ENCODE measurements at places on chromosomes 12 and 14. TPM values are rescaled to one million over a fixed set of nuclear protein-coding genes. Genes with fewer than 3 reads are reported as not detected.

DNA sequence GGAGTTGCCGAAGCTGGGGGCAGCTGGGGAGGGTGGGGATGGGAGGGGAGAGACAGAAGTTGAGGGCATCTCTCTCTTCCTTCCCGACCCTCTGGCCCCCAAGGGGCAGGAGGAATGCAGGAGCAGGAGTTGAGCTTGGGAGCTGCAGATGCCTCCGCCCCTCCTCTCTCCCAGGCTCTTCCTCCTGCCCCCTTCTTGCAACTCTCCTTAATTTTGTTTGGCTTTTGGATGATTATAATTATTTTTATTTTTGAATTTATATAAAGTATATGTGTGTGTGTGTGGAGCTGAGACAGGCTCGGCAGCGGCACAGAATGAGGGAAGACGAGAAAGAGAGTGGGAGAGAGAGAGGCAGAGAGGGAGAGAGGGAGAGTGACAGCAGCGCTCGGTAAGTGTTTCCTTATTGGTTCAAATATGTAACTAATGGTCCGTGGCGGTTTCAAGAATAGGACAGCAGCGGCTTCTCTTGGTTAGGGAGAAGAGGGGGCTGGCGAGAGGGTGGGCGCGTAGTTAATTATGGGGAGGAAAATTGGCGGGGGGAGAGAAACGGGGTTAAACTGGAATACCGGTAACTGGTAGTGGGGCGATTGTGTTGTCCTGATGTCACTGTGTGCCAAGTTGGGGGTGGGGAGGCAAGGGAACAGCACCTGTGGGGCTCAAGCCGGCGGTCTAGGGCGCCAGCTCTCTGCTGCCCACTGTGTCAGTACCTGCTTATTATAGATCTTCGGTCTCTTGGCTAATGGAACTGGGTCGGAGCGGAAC, 8.4 kb downstream of the HOXC8 start:
- peaks cover 14% of the 10 kb centered on the region for H3K4me1 ChIP-seq
- peak overlapping the region; percentile 98 for H3K27ac ChIP-seq
- no peaks in the 10 kb centered on the region for H3K36me3 ChIP-seq
- H3K4me3 ChIP-seq: peak overlapping the region; percentile 69
- DNase-seq: no peak
- no peaks in the 10 kb centered on the region for H3K27me3 ChIP-seq

DNA sequence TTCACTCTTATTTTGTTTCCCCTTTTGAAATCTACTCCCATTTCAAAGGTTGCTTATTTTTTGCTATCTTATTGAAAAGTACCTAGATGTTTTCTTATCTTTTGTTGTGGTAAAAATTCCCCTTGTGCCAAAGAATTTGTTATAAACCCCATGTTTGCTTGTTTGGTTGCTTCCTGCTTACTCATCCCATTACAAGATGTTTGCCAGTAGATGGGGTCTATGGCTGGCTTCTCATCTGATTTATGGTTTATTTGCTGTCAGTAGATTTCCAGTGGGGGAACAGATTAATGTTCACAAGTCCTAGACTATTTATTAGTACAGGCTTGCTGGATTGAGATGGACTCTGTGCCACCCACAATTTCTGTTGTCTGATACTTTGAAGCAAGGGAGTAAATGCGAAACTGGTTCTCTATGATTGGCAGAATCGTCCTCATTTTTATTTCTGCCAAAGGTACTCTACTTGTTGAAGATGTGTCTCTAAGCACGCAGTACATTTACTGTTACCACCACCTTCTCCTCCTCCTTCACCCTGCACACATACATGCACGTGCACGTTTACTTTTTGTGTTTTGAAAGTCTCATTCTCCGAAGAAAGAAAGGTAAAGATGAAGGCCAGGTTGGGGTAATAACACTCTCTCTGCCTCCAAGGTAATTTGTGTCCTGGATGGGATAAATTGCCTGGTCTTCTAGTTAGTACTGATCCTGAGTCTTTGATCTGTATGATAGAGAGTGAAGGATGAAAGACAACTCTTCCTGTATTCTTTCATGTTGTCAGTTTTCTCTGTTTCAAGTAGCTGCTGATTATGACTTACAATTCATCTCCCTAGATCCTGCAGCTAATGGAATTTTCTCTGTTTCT, 117.2 kb upstream of the ATP2B1 start:
- H3K27me3 ChIP-seq: no peaks in the 10 kb centered on the region
- H3K4me1 ChIP-seq: no peaks in the 10 kb centered on the region
- H3K27ac ChIP-seq: no peak overlapping the region
- H3K36me3 ChIP-seq: no peaks in the 10 kb centered on the region

DNA sequence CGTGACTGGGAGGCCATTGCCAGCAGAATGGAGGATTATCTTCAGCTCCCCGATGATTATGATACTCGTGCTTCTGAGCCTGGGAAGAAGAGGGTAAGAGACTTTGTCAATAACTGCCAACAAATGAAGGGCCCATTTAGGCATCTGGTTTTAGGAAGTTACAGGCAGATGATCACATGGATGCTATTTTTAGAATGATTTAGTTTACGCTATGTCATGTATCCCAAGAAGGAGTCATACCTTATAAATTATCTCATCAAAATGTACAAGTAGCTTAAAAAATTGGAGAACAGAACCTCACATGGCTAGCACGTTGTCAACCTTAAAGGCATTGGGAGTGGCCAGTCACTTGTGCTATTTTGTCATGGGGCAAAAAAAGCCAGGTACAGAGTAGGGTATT, 46.7 kb downstream of the PROX2 start:
- H3K27me3 ChIP-seq: no peaks in the 10 kb centered on the region
- no peaks in the 10 kb centered on the region for H3K4me1 ChIP-seq
- no peak overlapping the region for H3K4me3 ChIP-seq
- DNase-seq: no peak

- DNase-seq: no peak
- H3K27me3 ChIP-seq: no peaks in the 10 kb centered on the region
- no peak overlapping the region for H3K4me3 ChIP-seq
- no peaks in the 10 kb centered on the region for H3K4me1 ChIP-seq
- H3K27ac ChIP-seq: no peak overlapping the region
- H3K36me3 ChIP-seq: no peaks in the 10 kb centered on the region
Observed at GRCh38 chr14:36339816-36340215, 19.4 kb upstream of the MBIP start.

- no peaks in the 10 kb centered on the region for H3K36me3 ChIP-seq
- H3K27ac ChIP-seq: no peak overlapping the region
- H3K27me3 ChIP-seq: no peaks in the 10 kb centered on the region
- no peak overlapping the region for H3K4me3 ChIP-seq
- no peaks in the 10 kb centered on the region for H3K4me1 ChIP-seq
Observed at GRCh38 chr12:118921761-118922160, 59.6 kb upstream of the SRRM4 start.

- H3K4me3 ChIP-seq: no peak overlapping the region
- peaks cover 10% of the 10 kb centered on the region for H3K36me3 ChIP-seq
- no peak overlapping the region for H3K27ac ChIP-seq
- peaks cover 40% of the 10 kb centered on the region for H3K4me1 ChIP-seq
Observed at GRCh38 chr14:92556255-92556741, 42.7 kb downstream of the RIN3 start.

DNA sequence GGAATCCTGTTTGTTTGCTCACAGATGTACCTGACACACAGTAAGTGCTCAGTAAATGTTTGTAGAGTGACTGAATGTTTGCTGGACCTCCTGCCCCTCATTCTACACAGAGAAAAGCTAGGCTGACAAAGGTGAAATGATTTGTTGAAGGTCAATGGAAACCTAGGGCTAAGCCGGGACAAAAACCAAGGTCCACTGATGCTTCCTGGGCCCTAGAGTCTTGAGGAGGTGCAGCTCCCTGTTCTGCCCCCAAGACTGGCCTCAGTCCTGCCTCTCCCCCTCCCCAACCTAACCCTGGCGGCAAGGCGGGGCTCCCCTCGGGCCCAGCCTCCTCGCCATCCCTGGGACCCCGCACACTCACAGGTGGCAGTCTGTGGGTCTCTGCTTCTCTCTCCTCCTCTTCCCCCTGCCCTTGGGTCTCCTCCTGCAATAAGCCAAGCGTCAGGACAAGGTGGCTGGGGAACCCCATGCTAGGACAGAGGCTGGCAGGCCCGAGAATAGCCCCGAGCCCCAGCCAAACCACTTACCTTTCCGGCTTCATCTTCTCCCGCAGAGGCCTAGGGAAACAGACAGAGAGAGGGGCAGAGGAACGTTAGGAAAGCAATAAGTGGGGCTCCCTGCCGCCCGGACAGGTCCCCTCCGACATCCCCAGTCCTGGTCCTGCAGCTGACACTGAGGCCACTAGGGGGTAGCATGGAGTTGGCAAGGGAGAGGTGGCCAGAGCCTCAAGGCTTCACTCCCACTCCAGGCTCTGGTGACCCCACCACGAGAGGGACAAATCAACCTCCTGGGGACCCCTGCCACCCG, 9.3 kb downstream of the PGF start:
- peak; percentile 37 for DNase-seq
- no peaks in the 10 kb centered on the region for H3K27me3 ChIP-seq
- H3K4me3 ChIP-seq: peak overlapping the region; percentile 53

GRCh38 chr14:104003616-104004015, 61.3 kb upstream of the RD3L start:
- H3K36me3 ChIP-seq: no peaks in the 10 kb centered on the region
- H3K27me3 ChIP-seq: no peaks in the 10 kb centered on the region
- H3K4me1 ChIP-seq: no peaks in the 10 kb centered on the region
- DNase-seq: no peak

- no peak for DNase-seq
- no peaks in the 10 kb centered on the region for H3K36me3 ChIP-seq
- no peak overlapping the region for H3K4me3 ChIP-seq
- H3K27me3 ChIP-seq: no peaks in the 10 kb centered on the region
- no peaks in the 10 kb centered on the region for H3K4me1 ChIP-seq
Observed at GRCh38 chr14:79057333-79057732, 887.2 kb downstream of the NRXN3 start.

- no peak overlapping the region for H3K27ac ChIP-seq
- H3K4me3 ChIP-seq: no peak overlapping the region
- H3K36me3 ChIP-seq: no peaks in the 10 kb centered on the region
- DNase-seq: no peak
Observed at GRCh38 chr14:103450416-103450815, 65.2 kb downstream of the MARK3 start.

DNA sequence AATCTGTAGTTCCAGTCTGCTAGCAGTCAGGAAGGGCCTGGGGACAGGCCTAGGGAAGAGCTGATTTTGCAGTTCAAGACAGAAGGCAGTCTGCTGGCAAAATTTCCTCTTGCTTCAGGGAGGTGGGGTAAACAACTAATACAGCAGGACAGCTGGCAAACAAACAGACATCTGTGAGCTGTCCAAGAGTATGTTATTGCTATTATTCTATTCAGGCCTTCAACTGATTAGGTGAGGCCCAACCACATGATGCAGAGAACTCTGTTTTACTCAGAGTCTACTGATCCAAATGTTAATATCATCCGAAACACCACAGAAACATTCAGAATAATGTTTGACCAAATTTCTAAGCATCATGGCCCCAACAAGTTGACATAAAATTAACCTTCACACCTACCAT, 161.0 kb upstream of the E2F7 start:
- H3K36me3 ChIP-seq: no peaks in the 10 kb centered on the region
- H3K27me3 ChIP-seq: no peaks in the 10 kb centered on the region
- peaks cover 16% of the 10 kb centered on the region for H3K4me1 ChIP-seq

GRCh38 chr12:63351370-63351769, 200.4 kb upstream of the AVPR1A start:
- no peak overlapping the region for H3K4me3 ChIP-seq
- no peak for DNase-seq
- no peak overlapping the region for H3K27ac ChIP-seq

DNA sequence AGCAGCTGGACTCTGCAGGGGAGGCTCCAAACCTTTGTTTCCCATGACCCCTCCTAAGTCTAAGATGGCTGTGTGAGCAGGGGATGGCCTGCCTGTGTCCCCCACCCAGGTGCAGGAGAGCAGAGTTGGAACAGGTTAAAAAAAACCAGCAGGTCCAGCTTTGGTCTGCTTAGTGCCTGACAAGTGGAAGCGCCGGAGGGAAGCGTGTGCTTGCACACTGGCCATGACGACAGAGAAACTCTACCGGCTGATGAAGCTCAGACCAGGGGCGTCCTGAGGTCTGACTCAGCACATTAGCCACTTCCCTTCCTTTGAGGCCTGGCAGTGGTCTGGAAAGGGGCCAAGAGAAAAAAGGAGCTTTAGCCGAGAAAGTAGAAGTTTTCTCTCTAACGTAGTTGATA, 280.1 kb downstream of the VRK1 start:
- H3K4me1 ChIP-seq: no peaks in the 10 kb centered on the region
- no peaks in the 10 kb centered on the region for H3K36me3 ChIP-seq
- H3K4me3 ChIP-seq: no peak overlapping the region
- no peaks in the 10 kb centered on the region for H3K27me3 ChIP-seq
- no peak for DNase-seq

DNA sequence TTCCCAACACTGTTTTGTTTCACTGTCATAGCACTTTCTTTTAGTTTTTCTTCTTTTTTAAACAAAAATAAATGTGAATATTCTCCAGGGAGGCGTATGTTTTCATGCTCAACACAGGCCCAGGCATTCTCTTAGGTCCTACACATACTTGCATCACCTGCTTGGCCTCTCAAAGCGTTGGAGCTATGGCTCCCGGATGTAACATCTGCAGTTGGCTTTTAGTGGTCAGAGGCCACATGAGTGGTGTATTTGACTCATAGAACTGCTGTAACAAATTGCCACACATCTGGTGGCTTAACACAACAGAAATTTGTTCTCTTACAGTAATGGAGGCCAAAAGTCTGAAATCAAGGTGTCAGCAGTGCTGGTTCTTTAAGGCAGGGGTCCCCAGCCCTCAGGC, 44.6 kb upstream of the VRK1 start:
- no peaks in the 10 kb centered on the region for H3K27me3 ChIP-seq
- H3K27ac ChIP-seq: no peak overlapping the region

DNA sequence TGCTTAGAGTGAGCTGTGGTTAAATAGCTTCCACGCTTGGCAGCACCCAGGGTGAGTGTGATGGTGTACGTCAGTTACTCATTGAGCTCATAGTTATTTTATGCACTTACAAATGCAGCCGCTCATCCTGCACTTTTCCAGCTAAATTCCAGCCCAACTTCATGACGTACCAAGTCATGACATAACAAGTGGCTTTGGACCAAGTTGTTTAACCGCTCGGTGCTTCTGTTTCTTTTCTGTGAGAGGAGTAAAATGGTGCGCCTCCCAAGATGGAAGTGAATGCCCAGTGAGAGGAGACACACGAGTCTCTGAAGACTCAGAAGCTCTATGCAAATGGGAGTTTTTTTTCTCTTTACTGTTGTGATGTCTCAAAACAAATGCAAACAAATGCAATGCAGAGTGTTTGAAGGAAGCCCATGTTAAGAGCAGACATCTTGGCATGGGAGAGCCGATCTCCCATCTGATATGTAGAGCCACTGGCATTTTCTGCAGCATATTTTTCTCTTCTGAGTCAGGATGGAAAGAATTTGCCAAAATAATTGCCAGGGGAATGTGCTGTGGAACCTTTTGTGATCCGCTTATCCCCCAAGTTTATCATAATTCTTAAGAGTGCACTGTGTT, 72.2 kb downstream of the FBXW8 start:
- H3K4me1 ChIP-seq: peaks cover 20% of the 10 kb centered on the region
- H3K27me3 ChIP-seq: no peaks in the 10 kb centered on the region
- peak; percentile 8 for DNase-seq
- peaks cover 4% of the 10 kb centered on the region for H3K36me3 ChIP-seq
- peak overlapping the region; percentile 79 for H3K27ac ChIP-seq

GRCh38 chr12:69875416-69875935, 50.4 kb downstream of the MYRFL start:
- no peaks in the 10 kb centered on the region for H3K36me3 ChIP-seq
- no peak for DNase-seq
- no peak overlapping the region for H3K27ac ChIP-seq
- H3K4me3 ChIP-seq: no peak overlapping the region

GRCh38 chr12:101490286-101490920, 15.3 kb downstream of the SPIC start:
- no peak overlapping the region for H3K4me3 ChIP-seq
- H3K27ac ChIP-seq: no peak overlapping the region
- H3K27me3 ChIP-seq: no peaks in the 10 kb centered on the region
- H3K36me3 ChIP-seq: no peaks in the 10 kb centered on the region
- no peak for DNase-seq
- no peaks in the 10 kb centered on the region for H3K4me1 ChIP-seq

The VRTN gene
- not detected for total RNA-seq

The GPR162 gene
- 3.1 TPM for total RNA-seq

The CLEC4D gene
- not detected for total RNA-seq

The ASCL1 gene
- total RNA-seq: not detected
